A549 treated with Hydrocortisone at 1 μM for 4 hours (cell line): ENCODE measurements at places on chromosomes 16 and 17. TPM values are rescaled to one million over a fixed set of nuclear protein-coding genes. Genes with fewer than 3 reads are reported as not detected.

The NACA2 gene
- 0.15 TPM in 1 of 5 replicates, not detected in the others for total RNA-seq

The NPIPA1 gene
- 35.8 to 48.6 TPM (median 46.8 TPM) in 5 replicates for total RNA-seq

The SOX15 gene
- total RNA-seq: 0.16 to 0.36 TPM (median 0.25 TPM) in 5 replicates

The SPATA22 gene
- not detected in 5 replicates for total RNA-seq

The PLLP gene
- total RNA-seq: 0.97 to 1.7 TPM (median 1.6 TPM) in 5 replicates
